Activated CD8-positive, alpha-beta memory T cell treated with anti-CD3 and anti-CD28 coated beads for 4 hours (primary cell): ENCODE measurements at places on chromosomes 6 and 20.
A peak's percentile ranks its signal among the peaks of the same experiment; 100 is the strongest.

DNA sequence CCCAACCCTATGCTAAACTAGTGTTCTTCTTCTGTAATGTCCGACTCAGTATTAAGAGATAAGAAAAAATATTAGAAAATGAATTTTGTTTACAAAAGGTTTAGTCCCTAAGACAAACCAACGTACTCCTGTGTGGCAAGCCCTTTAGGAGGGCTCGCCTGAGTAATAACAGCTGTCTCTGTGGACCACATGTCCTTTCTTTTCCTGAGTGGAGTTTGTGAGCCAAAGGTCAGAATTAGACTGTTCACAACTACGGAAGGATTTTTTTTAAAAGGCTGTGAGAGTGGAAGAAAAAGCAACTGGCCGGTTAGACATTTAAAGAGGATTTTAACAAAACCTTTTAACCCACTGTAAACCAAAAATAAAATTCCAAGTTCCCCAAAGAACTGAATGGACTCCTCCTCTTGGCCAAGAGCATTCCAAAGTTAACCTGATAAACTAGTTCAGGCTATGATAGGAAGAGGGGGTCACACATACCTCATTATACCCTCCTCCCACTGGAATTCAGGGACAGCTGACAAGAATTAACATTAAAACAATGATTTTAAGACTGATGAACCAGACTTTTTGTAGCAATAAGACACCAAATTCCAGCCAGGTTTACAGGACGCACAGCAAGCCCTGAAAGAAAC is 43.5 kb downstream of the FAM184A start:
- no peak for DNase-seq

- no peak for DNase-seq
These were observed 194.9 kb upstream of the ZNF184 start for GRCh38 chr6:27667657-27668441.

GRCh38 chr6:156820089-156820798 is 43.1 kb downstream of the ARID1B start:
- no peak for DNase-seq

GRCh38 chr6:11353921-11354389 is 121.5 kb upstream of the NEDD9 start:
- DNase-seq: peak; percentile 60

- no peak for DNase-seq
These were observed 435 bp downstream of the ZSWIM3 start for GRCh38 chr20:45857882-45858216.

DNA sequence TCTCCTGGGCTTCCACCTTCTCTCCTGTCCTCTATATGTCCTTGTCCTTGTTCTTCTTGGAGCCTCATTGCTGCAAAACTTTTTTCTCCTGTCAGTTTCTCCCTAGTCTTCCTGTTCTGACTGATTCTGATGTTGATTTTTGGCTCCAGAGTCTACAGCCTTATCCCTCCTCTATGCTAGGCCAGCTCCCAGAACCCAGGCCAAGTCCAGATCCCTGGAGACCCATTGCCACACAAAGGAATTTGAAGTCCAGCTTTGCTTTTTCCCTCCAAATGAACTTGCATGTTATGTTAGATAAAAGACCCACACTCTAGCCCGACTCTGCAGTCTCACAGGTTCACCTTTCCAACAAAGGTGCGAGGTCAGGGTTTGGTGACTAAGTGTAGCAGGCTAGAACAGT is 203.1 kb downstream of the FNDC1 start:
- no peak for DNase-seq

DNA sequence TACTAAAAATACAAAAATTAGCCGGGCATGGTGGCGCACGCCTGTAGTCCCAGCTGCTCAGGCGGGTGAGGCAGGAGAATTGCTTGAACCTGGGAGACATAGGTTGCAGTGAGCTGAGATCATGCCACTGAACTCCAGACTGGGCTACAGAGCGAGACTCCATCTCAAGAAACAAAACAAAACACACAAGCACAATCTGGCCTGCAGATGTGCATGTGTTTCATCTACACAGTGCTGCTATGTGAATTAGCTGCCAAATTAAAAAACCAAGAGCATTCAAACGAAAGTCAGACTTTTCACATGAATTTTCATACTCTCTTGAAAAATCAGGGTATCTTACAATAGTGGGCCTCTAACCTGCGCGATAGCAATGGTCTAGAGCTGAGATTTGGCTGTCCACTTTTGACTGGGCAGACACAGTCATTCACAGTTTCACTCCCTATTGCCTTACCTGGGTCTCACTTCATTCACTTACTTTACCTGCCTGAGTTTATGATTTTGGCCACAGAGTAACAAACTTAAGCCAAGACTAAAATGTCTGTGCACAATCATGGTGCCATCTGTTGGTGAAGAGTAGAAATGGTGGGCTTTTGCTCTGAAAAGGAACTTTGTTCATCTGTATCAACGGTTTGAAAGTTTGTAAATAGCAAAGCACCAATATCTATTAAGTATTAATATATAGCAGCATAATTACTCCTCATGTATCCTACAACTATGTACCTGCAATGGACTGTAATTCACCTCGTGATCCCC is 138.5 kb upstream of the UST start:
- no peak for DNase-seq

- DNase-seq: no peak
These were observed 8.9 kb upstream of the NR2E1 start for GRCh38 chr6:108156938-108157233.

DNA sequence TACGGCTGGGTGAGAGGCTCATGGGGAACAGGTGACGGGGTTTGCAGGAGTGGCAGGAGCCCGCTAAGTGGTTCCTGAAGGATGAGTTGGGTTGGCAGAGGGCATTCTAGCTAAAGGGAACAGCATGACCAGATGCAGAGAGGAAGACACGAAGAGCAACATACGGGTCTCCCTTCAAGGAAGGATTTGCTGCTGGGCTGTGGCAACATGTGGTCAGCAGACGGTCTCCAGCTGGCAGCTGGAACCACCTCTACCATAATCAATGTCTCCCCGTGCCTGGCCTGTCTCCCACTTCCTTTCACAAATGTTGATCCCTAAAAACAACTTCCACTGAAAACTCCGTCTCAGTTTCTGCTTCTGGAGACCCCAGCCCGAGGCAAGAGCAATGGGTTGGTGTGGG is 80.6 kb upstream of the SULF2 start:
- DNase-seq: no peak

DNA sequence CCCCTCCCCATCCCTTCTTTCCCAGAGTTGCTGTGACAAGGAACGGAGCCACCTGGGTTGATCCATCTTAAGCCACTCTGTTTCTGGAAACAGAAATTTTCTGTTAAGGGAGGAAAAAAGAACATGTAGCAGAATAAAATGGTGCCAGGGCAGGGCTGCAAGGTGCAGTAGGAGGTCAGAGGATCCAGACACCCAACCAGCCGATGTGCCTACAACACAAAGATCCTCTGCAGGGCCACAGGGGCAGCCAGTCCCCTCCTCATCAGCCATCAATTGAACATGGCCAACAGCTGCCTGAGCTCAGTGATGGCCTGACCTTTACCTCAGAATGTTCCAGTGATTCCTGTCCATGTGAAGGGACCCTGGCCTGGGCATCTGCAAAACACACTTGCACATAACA is 11.9 kb downstream of the MDFI start:
- DNase-seq: no peak

- DNase-seq: no peak
These were observed 21.1 kb downstream of the FOXC1 start for GRCh38 chr6:1630771-1631217.

- DNase-seq: no peak
These were observed 1.3 kb upstream of the FOXF2 start for GRCh38 chr6:1387876-1388629.

DNA sequence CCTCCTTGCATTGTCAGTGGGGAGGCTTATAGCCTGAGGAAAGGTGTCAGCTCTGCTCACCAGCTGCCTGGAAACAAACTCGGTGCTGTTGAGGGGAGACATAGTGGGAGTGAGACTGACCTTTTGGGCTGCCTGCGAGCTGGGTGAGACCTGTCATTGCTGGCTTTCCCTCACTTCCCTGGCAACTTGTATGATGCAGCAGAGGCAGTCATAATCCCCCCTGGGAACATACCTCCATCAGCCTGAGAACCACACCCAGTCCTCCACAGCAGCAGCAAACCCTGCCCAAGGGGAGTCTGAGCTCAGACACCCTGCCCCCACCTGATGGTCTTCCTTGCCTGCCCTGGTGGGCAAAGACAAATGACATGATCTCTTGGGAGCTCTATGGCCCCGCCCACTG is 521.2 kb upstream of the IMPG1 start:
- DNase-seq: no peak

GRCh38 chr6:56521454-56521853 is 121.2 kb downstream of the DST start:
- no peak for DNase-seq

DNA sequence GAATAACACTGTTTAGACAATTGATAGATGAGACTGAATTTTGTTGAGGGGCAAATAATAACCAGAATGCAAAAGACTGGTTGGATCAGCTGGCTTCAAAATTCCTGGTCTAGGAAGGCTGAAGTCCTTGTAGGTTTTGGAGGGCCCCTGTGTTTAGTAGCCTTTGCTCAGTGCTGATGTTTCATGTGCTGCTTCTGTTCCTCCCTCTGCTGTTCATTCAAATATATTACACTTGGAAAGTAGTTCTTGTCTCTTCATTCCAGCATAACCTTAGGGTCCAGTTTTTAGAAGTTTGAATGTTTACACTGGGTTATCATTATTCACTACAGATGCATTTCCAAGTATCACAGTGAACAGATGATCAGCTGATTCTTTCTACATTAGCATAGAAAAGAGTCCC is 72.5 kb downstream of the FLRT3 start:
- no peak for DNase-seq

DNA sequence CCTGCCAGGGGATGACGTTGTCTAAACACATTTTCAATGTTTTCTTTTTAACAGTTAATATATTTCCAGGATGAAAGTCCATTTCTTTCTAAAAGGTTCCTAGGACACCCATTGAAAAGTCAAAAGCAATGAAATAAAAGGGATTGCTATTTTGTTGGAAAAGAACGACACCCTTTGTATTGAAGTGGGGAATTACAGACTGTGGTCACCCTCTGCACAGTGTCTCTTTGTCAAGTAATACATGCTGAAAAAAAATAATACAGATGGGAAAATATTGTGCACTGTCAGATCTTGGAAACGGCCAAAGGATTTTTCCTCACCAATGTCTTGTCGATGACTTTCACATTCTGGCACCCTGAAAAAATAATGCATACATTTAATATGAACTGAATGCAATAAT is 56.9 kb downstream of the HAO1 start:
- no peak for DNase-seq

GRCh38 chr6:70874181-70874913 is 82.5 kb downstream of the B3GAT2 start:
- DNase-seq: no peak

DNA sequence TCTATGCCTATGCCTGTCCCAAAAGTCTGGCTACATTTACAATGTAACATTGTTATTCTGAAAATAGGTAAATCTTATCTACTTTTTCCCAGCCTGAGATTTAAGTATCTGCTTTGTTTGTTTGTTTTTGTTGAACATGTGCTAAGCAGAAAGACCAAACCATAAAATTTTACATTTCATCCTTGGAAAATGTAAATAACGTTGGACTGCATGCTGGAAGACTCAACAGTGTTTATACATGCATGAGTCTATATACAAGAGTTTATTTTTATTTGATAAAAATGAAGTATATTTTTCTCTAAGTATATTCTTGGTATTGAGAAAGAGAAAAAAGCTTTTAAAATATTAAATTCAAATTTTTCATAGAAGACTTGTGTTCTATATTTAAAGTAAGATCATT is 12.1 kb upstream of the PDE10A start:
- DNase-seq: no peak

GRCh38 chr6:29631209-29631810 is 1.7 kb downstream of the GABBR1 start:
- DNase-seq: no peak

GRCh38 chr20:4684837-4685413 is 36.8 kb upstream of the PRND start:
- no peak for DNase-seq

- DNase-seq: no peak
These were observed 220.7 kb downstream of the CDC5L start for GRCh38 chr6:44608175-44608574.

GRCh38 chr6:49736017-49736508 is 8.1 kb downstream of the CRISP3 start:
- no peak for DNase-seq

DNA sequence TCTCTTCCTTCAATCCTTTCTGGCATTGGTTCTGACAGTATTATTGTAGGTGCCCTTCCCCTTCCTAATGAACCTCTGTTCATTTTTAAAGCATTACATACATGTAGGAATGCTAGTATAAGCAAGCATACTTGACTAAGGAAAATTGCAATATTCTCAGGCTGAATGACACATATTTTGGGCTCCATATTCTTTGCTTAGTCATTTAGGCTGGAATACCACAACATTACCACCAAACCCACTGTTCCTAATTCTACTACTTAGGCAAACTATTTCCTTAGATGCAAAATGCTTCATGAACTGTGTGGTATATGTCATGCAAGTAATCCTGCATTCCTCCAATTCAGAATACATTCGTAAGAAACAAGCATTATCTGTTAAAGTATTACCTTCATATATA is 113.9 kb downstream of the PRDM1 start:
- no peak for DNase-seq

- no peak for DNase-seq
These were observed 362.6 kb downstream of the QKI start for GRCh38 chr6:163776906-163777686.

- no peak for DNase-seq
These were observed 256.9 kb downstream of the ERMARD start for GRCh38 chr6:170008294-170008785.

DNA sequence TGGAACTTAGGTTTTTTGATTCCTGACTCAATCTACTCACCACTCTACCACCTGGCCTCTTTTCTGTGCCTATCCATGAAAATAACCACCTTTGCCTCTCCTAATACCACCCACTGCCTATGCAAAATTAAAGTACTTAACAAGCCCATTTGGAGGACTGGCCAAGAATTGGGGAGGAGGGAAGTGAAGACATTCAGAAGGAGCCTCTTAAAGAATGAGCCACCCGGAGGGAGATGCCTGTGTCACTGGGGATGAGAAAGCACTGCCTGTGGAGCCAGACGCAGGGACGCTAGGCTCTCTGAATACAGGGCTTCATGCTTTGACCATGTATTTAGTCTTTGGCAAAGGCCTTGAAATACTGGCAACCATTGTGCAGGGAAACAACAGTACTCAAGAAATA is 40.0 kb upstream of the MRPS10 start:
- DNase-seq: no peak

GRCh38 chr6:70590400-70590799 is 23.7 kb downstream of the SDHAF4 start:
- DNase-seq: no peak

DNA sequence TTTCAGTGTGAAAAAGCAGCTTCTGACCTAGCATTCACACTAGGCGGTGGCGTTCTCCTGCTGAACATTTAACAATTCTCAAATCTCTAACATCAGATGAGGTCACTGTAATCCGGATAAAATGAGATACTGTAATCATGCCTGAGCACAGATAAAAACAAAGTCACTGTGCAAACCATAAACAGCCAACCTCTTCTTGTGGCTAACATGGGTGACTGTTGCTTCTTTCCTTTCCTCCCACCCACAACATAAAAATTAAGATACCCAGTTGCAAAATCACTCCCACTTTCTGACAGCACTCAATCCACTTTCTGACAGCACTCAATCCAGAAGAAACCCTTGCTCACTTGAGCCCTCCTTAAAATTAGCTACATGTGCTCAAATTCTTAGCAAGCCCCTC is 11.5 kb upstream of the ALDH8A1 start:
- DNase-seq: no peak
